ENCODE measurements at places on chromosomes 6 and 20.

- no peak for DNase-seq
These were observed 74.9 kb upstream of the SLCO4A1 start for GRCh38 chr20:62567246-62568044.

DNA sequence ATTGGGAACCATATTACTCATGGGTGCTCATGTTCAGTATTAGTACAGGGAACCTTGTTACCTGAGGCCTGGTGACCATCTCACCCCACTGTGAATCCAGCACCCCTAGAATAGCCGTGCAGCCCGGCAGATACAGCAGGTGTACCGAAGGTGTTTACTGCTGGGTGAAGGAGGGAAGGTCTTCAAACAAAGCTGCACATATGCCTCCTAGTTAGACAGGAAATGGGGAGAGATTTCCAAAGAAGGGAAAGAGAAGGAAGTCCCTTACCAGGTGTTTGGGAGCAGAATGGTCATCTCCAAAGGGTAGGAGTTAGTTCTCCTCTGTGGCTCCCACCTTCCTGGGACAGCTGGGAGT, 2.4 kb upstream of the CST1 start:
- DNase-seq, result no peak

GRCh38 chr6:75775219-75775618, 26.2 kb downstream of the MYO6 start:
- no peak for DNase-seq

DNA sequence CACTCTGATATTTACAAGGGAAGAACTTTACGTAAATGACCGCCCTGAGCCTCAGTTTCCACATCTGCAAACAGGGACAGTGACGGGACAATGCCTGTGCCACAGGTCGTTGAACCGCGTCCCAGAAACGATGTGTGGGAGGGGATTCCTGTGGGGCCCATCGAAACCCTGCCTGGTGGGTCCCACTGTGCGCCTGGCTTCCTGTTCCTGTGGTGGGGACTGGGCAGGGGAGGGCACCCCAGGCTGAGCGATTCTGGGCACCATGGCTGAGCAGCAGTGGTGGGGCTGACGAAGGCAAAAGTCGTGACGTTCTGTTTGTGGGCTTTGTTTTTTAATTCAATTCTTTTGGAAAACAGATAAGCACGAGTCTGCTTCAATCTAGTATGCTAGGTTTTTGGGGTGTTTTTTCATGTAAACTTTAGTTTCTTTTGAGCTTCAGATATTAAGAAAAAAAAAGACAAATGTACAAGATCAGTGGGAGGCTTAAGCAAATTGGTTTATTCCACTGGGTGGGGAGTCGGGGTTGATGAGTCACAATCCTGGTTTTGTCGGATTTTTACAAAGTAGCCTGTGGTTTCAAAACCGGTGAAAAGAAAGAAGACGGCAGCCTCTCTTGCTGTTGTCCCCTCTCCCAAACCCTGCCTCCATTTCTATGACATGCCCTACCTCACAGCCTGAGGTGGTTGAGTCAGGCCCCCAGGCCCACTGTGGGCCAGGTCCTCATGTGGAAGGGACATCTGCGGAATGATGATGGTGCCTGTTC, 40.4 kb downstream of the GNAS-AS1 start:
- no peak for DNase-seq

DNA sequence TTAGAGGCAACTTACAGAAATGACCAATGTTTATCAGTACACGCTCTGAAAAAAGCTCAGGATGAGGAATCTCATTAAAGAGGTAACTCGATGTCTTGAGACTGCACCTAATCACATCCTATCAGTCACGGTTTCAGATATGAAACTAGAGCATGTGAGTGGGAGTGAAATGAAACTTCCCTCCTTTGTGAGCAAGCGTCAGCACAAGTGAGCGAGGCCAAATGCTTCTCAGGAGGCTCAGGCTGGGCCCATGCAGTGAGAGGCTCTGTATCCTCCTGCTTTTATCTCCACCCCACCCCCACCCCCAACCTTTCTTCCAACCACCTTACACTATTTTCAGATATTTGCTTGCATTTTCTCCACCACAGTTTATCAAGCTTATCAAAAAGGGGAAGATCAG, 140.8 kb upstream of the RIMS1 start:
- DNase-seq, result no peak

DNA sequence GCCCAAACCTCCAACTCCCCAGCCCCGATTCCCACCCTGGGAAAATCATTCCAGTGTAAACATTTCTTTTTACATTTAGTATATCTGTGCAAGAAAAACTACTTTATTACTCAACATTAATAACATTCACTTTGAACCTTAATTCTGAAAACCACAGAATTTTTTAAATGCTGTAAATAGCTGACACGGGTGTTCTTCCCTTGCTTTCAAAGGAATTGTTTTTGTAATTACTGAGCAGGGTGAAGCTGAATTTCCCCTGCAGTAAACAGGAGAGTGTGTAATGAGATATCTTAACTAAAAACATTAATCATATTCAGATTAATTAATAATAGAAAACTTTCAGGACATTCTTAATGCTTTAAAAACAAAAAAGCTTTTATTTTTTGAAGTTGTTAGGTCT, 99.3 kb upstream of the CITED2 start:
- DNase-seq, result no peak

DNA sequence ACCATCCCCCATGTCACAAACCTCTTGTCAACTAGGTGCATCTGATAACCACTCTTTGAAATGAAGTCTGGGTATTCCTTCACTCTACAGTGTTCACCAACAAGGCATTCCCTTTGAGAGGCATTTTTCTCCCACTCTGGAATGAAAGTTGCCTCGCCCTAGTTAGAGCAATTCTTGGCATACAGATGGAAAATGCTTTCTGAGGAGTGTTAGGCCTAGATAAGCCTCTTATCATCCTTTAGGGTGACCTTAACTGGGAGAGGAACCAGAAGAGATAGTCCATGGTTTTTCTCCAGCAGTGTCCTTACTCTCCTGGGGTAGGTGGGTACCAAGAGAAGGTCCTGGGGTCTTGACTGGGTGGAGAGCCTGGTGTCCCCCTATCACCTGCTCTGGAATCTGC, 14.8 kb downstream of the CLIC5 start:
- no peak for DNase-seq

DNA sequence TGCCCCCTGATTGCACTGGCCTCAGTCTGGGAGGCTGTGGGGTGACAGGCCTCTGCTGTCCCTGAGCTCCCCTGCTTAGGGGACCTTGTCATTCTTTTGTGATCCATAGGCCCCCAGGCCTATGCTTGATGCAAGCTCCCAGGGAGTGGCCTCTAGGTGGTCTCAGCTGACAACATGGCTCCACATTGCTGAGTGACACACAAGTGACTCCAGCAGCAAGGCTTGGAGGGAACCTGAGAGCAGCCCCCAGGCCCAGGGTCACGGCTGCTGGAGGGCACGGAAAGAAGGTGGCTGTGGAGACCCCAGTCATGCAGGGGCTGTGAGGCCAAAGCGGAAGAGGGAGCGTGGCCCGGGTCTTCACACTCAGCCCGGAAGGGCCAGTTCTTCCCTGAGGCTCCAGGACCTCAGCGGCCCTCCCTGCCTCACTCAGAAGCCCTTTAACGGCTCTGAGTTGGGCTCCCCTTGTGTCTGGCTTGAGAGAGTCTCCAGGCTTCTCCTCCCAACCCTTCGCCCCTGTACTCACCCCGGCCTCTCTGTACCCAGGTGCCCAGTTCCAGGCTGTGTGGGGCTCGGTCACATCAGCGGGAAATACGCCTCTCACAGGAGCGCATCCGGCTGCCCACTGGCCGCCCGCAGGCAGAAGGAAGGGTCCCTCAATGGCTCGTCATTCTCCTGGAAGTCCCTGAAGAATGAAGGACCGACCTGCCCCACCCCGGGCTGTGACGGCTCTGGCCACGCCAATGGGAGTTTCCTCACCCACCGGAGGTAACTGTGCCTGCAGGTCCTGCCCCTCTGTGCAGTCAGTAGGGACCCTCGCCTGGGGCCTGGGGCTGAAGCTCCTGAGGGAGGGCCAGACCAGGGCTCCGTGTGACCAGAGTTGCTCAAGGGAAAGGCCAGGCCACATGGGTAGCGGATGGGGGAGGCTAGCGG, 23.7 kb upstream of the PCMTD2 start:
- DNase-seq, result no peak

DNA sequence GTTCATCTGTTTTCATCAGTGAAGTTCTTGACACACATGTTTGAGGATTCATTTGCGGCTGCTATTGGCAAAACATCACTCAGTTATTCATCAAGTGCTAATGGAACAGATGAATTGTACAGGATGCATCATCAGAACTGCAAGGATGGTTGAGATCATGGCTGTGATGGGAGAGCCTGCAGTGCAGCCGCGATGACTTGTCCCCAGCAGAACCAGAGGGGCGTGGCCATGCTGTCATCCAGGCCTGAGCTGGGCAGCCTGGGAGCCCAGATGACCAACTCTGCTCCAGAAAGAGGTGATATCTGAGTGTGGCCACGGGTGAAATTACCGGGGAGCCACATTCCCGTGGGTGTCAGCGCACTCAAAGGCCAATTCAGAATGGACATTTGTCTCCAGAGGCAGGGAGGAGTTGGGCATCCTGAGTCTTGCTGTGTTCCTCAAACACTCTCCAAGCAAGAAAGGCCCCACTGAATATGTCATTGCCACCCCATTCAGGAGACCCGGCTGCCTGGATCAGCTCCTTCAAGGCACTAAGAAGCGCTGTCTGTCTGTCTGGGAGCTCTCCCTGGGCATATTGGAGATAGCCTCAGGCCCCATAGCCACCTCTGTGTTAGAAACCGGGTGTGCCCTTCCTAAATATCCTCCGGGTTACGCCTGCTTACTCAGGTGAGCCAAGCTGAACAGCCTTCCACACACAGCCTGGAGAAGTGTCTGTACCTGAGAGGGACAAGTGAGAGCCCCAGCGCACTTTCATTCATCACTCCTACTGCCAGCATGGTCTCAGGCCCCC, 66.7 kb downstream of the SYNDIG1 start:
- DNase-seq, result no peak

GRCh38 chr6:14951704-14952103, 294.2 kb upstream of the JARID2 start:
- no peak for DNase-seq

DNA sequence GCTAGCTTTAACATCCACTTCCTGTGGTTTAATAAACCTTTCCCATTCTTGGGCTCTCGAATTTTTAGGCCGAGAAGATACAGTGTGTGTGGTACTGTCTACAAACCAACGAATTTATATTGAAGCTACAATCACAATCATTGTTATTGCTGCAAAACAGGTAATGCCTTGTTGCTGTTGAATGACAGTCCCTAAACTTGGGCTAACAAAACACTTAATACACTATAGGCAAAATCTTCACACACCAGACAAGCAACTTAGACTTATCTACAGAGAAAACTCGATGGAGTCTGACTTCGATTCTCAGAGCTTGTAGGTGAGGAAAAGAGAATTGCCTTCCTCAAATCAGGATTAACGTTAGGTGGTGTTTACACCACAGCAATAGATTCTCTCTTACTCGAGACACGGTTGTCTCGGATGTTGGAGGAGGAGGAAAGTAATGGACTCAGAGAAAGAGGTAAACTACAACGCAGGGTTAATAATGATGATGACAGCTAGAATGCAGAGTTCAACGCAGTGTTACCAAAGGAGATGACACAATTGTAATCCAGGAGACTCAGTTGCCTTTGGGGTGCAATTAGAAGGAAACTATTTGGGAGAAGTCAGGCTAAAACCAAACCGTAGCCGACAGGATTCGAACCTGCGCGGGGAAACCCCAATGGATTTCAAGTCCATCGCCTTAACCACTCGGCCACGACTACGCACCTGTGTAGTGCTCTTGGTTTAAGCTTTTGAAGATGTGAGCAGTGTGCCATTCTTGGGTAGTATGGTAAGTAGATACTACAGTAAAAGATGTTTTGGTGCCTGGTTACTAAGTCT, 32.5 kb upstream of the ZNF184 start:
- peak; percentile 29 for DNase-seq

GRCh38 chr6:33720998-33721397, 9.5 kb upstream of the UQCC2 start:
- no peak for DNase-seq

- no peak for DNase-seq
These were observed 38.3 kb upstream of the MDFI start for GRCh38 chr6:41599852-41600445.

- no peak for DNase-seq
These were observed 219.0 kb downstream of the CDC5L start for GRCh38 chr6:44606504-44606903.

GRCh38 chr6:36071714-36072113, 44.1 kb downstream of the MAPK14 start:
- DNase-seq, result no peak

DNA sequence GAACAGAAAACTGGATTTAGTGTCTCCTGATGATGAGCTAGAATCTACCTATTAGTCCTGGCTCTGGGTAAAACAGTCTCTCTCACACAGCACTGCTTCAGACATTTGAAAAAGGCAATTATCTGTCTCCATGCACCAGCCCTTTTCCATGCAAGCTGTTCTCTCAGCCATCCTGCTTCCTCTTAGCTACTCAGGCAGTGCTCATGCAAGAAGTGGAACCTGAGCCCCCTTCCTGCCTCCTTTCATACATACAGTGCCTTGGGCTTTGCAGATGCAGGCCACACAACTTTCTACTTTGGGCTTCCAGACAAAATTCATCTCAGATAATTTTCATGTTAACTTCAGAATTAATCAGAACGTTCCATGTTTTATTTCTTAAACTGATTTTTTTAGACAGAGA, 151.3 kb downstream of the RALGAPA2 start:
- DNase-seq, result no peak

DNA sequence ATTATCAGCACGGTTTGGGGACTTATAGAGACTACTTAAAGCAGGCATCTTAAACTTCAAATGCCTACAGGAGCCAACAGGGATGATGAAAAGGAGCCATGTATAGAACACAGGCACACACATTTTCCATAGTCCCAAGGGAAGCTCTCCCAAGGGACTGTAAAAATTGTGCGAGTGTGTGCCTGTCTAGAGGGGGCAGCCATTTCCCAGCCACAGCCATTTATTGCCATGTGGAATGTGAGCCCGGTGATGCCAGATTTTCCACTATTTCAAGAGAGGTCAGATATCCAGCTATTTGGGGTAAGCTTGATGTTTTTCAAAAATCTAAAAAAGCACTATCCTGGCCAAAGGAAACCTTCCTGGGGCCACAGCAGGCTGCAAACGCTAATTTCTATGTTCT, 24.1 kb upstream of the RALY start:
- no peak for DNase-seq

DNA sequence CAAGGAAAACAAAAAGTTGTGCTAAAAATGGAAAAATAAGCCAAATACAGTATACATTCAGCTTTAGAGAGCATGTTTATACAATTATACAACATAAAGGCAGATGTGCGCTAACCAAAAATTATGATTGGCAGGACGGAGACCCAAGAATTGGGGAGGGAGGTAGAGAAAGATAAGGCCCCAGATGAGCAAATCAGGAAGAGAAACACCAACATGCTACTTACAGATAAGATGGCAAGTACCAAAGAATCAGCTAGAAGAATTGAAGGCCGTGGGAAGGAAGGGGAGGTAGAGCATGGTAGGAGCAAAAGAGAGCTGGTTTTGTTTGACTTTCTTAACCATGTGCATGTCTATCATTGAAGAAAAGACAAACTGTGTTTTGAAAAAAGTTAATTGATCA, 45.4 kb downstream of the PRND start:
- no peak for DNase-seq

GRCh38 chr6:169256061-169256460, 2.4 kb upstream of the THBS2 start:
- DNase-seq, result no peak

GRCh38 chr6:163281634-163282033, 132.9 kb upstream of the QKI start:
- DNase-seq, result no peak
